ENCODE measurements at places on chromosomes 16 and 17.

DNA sequence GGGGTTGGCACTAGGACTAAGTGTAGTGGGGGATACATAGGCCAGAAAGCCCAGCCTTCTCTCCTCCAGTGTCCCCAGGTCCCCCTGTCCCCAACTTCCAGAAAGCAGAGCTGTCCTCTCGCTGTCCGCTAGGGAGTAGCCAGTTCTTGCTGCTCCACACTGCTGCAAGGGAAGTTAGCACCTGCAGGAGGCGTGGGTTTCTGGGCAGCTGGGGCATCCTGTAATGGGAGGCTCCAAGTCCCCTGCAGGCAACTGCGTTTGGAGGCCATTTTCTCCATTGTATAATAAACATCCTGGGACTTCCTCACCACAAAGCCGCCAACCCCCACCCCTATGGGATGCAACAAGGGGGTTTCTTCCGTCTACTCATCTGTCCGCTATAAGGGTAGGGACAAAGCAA lies 1.7 kb downstream of the RPRML start:
- DNase-seq = no peak

DNA sequence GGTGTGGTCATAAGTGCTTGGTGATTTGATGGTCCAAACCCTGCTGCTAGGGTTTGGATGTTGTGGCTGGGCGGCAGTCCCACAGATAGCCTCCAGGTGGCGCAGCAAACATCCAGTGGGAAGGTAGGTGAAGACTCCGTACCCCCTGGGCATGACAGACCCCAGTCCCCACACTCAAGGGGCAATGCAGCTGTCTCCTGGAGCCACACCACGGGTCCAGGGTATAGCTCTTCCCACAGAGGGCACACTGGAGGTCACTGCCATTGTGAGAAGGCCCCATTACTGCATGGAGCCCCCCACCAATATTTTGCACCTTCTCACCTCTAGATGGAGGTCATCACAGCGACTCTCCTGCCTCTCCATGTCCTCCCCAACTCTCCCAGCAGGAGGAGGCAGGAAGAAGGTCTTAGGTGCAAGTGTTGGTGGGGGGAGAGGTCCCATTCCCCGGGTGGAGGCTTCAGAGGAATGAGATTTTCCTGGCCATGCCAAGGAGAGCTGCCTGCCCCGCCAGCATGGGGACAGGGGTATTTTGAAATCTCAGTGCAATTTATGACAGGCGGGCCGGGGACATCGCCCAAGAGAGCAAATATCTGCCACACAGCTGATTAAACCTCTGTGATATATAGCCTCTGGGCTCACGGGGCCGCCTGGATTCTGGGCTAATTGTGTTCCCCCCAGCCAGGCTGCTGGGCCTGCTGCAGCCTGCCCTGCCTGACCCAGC lies 17.1 kb upstream of the C17orf113 start:
- DNase-seq = peak; percentile 82

GRCh38 chr16:59478838-59479237 lies 744.7 kb upstream of the GOT2 start:
- no peak for DNase-seq

DNA sequence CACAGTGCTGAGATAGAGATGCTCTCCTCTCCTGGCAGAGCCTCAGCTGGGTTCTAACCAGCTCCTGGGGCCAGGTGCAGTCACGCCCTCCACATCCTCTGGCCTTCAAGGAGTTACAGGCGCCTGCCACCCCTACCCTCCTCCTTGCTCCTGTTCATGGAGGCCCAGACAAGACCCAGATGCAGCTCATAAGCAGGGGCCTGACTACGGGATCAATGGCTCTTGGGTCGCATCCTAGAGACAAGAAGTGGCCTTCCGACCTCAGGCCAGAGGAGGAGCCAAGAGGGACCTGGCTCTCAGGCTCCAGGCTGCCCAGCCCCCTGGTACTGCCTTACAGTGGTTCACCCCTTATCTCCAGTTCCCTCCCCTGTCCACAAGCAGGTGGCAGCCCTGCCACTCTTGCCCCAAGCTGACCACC lies 23.0 kb downstream of the ARHGAP27 start:
- DNase-seq = no peak

- no peak for DNase-seq
Measured at GRCh38 chr16:11603331-11603750, 16.6 kb upstream of the LITAF start.

DNA sequence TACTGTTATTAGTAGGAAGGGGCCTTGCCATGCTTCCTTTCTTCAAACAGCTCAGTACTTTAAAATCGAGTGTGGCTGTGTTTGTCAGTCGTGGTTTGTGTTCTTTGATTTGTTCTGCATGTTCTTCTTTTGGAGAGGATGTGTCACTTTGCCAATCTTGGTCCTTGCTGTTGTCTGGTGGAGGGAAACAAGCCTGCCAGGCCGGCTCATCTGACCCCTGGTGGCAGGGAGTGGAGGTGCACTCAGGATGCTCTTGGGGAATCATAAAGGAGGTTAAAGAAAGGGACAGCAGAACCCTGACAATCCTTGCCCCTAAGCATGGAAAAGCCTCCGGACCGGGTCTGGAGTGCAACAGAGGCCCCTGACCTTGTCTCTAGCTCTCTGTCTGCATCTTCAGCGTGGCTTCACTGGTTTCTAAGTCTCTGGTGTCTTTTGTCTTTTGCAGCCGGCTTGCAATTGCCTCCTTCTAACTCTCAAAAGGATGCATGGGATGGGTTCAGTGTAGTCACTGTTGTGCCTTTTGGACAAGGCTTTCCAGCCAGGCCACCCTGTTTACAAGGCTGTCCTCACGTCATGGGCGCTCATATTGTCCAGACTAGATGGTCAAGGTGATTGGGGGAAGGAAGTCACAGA lies 135.8 kb downstream of the WWOX start:
- DNase-seq = peak; percentile 74

DNA sequence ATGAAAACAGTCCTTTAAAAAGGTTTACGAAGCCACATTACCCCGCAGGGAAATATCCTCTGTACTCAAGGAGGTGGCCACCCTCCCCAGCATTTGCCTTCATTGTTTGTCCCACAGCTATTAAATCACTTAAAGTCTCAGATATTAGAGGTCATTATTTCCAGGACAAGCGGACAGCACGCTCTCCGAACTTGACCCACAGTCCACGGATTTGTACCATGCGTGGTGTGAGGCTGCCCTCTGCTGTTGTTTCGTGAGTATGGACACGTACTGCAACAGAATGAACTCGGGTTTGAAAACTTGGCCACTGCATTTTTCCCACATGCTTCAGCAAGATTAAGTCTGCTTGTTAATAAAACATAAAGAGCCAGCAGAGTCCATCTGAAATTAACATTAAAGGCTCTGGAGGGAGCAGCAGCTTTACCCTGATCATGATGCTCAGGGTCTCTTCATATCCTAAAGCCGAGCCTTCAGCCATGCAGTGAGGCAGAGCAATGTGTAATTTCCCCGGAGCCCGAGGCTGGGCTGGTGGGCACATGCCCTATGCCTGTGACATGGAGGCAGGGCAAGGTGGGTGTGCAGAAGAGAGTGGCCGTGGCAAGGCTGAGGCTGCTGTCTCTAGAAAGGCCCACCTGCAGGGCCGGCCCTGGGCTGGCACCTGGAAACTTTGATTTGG lies 19.7 kb downstream of the MEAK7 start:
- DNase-seq = peak; percentile 16

- DNase-seq = no peak
Measured at GRCh38 chr17:17156511-17156910, 49.6 kb downstream of the PLD6 start.

- DNase-seq = no peak
Measured at GRCh38 chr16:65771707-65772106, 594.8 kb upstream of the CDH5 start.

GRCh38 chr16:13120557-13120956 lies 219.2 kb downstream of the SHISA9 start:
- no peak for DNase-seq

- no peak for DNase-seq
Measured at GRCh38 chr17:50850640-50851039, 15.3 kb downstream of the WFIKKN2 start.
